ENCODE measurements at places on chromosomes 5 and 9.

- no peak for DNase-seq
These were observed 161.2 kb upstream of the SPRY4 start for GRCh38 chr5:142486020-142486419.

- DNase-seq, result no peak
These were observed 37.0 kb downstream of the DPYSL3 start for GRCh38 chr5:147472664-147473475.

GRCh38 chr5:103305809-103306208 is 47.2 kb downstream of the MACIR start:
- no peak for DNase-seq

DNA sequence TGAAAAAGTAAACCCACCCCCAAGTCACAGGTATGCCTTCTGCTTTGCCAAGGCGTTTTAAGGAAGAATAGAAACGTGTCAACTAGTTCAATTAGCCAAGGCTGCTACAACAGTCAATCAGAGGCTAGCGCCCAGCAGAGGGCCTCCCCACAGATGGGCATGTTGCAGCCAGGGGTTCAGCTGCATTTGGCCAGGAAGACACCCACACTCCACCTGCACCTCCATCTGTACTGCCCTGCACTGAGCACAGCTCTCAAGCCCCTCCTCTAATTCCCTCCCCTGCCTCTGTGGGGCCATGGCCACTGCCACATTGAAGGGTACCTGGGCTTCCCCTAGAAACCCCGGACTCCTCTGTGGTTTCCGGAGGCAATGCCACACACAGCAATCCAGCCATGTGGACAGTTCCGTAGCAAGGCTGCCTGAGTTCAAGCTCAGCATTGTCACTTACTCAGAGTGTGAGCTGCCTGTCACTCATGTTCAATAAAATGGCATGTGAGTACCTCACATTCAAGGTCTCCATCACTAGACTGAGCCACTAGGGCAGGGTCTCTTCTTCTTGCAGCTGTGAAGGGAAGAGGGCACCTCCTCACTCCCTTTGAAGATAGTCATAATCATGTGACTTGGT is 248.4 kb downstream of the IRX2 start:
- DNase-seq, result no peak

DNA sequence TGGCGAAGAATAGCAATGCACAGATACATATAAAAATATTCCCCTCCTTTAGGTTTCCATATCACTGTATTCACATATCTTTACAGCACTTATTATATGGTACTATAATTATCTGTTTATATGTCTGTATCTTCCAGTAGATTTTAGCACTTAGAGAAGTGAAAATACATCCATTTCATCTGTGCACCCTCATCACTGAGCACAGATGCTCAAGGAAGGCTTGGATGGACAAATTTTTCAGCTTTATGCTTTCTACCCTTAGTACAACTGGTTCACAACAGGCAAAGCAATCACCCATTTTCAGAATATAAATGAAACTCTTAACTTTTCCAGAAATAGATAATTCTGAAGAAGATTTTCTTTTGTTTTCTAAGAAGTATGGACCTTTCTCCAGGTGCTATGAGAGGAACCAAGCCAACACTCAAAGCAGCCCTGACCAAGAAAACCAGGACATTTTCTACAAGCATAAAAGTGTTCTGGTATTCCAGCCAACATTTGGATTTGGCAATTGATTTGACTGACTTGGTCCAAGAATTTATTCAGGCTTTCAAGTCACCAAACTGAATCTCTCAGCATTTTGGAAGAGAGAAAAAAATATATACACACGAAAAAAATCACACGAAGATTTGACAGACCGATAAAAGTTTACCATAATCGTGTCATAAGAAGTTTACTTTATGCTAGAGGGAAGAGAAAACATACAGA is 170.2 kb upstream of the CD180 start:
- DNase-seq, result no peak

GRCh38 chr5:149632311-149633251 is 51.3 kb downstream of the ARHGEF37 start:
- no peak for DNase-seq

DNA sequence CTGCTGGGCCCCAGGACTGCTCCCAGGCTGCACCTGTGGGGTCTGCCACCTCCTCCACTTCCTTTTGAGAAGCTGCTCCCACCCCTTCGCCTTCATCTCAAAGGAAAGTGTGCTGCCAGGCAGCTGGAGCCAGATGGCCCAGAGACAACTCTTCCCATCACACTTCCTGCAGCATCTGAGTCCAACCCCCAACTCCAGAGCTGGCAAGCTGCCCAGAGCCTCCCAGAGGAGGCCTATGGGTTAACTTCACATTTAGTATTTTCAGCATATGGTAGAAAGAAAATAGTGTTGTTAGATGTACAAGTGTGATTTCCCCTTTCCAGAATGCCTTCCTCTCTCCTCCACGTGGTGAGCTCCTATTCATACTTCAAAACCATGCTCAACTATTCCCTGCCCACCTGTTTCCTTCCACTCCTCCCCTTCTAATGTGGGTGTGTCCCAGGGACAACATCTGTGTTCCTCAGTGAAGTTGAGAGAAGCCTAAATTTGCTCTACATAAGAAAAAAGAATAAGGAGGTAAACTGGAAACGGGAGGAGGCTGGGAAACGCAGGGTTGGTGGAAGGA is 38.6 kb upstream of the KCNMB1 start:
- DNase-seq, result no peak

DNA sequence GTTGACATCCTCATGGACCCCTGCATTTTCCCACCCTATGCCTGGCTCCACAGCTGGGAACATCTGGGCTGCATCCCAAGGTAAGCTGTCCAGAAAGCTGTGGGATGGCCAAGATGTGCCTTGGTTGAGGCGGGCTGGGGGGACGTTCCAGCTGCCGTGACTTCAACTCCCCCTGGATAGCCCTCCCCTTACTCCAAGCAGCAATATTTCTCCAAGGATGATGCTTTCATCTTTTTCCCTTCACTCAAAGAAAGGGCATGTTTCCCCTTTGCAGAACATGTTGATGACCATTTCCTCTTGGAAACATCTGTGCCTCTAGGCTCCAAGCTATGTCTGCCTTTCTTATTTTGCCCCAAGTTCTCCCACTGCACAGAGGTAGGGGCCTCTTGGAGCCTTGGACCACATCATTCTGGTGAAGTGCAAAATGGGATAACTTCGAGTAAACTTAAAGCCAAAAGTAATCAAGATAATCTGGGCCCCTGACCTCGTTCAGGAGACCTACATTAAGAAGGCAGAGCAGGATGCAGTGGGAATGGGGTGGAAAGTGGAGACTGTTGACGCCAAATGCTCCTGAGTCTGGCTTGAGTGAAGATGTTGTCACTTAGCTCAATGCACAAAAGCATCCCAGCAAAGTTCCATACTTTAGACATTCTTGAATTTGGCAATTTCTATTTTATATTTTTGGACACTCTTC is 175.2 kb downstream of the GAS1 start:
- no peak for DNase-seq

GRCh38 chr9:135242049-135242396 is 154.6 kb downstream of the OLFM1 start:
- DNase-seq, result no peak

GRCh38 chr5:162410365-162410764 is 342.8 kb downstream of the GABRG2 start:
- no peak for DNase-seq

- no peak for DNase-seq
These were observed 332 bp downstream of the SGCD start for GRCh38 chr5:156327296-156327695.

GRCh38 chr5:139951983-139952382 is 91.1 kb downstream of the NRG2 start:
- no peak for DNase-seq

DNA sequence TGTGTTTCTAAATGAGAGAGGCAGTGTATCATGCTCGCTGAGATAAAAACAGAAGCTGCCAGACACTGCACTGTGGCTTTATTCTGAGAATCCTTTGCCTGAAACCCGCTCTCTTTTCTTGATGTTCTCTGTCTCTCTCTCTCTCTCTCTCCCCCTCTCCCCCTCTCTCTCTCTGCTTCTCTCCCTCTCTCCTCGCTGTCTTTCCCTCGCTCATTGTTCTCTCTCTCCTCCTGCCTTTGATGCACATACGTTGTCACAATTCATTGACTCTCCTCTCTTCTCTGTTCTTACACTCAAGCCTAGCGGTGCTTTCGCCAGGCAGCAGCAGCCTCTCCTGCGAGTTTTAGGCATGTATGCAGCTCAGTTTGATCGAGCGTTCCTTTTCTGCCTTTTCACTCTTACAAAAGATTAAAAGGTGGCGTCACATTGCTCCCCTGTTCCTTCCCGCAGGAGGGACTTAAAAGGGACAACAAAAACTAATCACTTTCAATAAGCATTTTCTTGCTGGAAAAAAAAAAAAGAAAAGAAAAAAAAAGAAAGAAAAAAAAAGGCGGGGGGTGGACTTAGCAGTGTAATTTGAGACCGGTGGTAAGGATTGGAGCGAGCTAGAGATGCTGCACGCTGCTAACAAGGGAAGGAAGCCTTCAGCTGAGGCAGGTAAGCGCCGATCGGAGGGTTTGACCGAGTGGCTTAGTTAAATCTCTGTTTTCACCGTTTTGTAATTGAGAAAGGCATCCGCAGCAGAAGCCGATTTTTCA is 717.9 kb upstream of the WWC1 start:
- no peak for DNase-seq

DNA sequence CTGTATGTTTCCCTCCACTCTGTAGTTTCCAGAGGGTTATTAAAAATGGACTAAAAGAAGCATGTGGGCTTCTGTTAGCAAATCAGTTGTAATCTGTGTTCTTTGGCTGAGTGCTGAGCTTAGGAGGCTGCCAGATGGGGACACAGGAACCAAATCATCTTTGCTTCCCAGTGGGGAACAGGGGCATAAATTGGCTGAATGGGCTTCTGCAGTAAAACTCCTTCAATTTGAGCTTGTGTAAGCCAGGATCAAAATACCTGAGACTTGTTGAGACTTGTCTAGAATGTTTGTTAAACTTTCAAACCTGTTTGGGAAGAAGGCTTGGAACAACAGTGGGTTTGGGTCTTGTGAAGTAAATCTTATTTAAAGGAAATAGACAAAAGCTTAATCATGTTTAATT is 32.2 kb upstream of the TNFAIP8 start:
- DNase-seq, result no peak

GRCh38 chr5:40986666-40987065 is 77.4 kb downstream of the C7 start:
- DNase-seq, result no peak

GRCh38 chr5:11588803-11589202 is 315.4 kb downstream of the CTNND2 start:
- no peak for DNase-seq

DNA sequence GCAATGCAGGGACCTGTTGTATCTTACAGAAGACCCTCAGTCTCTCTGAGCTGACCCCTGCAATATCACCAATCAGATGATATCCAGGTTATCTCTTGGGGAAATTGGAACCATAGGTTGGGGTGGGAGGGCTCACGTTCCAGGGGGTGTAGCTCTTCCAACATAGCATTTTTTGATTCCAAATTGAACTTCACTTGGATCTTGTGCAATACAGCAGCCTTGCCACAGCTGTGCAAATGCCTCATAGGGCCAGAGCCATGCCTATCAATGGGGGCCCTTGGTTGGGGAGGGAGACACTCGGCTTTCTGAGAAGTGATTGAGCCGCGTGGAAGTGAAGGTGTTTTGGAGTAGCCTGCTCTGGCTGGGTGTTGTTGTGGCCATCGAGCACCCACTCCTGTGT is 117.2 kb upstream of the PITX1 start:
- no peak for DNase-seq

- DNase-seq, result no peak
These were observed 81.6 kb upstream of the HAND1 start for GRCh38 chr5:154559398-154560276.

DNA sequence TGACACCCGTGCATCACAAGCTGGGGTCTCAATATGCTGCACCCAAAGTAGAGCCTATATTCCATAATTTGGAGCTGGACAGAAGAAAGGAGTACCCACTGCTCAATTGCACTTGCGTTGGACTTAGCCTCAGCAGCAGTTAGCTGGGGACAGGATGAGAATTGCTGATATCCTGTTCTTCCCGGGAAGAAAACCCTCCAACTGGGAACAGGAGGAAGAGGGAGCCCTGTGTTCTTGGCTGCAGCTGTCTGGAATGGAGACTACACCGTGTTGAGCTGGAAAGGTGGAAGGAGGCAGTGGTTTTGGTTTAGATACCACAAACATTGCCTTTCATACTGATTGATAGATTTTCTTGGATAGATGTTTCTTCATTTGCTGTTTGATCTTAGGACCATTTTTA is 24.6 kb downstream of the CNTLN start:
- DNase-seq, result no peak

- DNase-seq, result no peak
These were observed 73.1 kb downstream of the FEM1C start for GRCh38 chr5:115471345-115472063.
